ENCODE measurements at places on chromosomes 2 and 18.

DNA sequence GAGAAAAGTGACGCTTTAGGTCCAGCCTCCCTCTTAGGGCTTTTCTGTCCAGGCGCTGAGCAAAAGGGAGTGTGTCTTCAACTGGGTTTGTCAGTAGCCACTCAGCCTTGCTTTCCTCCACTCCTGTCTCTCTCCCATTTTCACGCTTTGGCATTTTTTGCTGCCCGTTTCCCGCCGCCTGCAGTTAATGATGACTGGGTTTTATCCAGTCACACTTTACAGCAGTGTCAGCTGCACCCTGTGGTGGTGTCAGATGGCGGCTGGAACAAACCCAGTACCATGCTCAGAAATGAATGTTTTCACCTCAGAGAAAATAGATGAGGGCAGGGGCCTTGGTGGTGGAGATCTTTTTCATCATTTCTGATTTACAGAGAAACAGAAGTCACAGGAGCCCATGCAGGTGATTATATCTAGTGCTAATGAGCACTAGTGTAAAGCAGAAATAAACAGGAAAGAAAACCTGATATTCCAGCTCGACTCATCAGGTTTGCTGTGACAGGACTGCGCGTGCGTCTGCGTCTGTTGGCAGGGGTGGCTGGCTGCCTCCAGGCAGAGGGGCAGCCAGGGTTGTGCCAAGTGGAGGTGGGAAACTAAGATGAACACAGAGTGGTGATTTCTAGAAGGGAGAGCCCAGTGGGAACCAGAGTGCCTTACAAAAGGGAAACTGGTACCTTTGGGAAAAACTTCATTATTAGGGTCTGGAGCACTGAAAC, 139.9 kb downstream of the TANC1 start:
- DNase-seq, result no peak

DNA sequence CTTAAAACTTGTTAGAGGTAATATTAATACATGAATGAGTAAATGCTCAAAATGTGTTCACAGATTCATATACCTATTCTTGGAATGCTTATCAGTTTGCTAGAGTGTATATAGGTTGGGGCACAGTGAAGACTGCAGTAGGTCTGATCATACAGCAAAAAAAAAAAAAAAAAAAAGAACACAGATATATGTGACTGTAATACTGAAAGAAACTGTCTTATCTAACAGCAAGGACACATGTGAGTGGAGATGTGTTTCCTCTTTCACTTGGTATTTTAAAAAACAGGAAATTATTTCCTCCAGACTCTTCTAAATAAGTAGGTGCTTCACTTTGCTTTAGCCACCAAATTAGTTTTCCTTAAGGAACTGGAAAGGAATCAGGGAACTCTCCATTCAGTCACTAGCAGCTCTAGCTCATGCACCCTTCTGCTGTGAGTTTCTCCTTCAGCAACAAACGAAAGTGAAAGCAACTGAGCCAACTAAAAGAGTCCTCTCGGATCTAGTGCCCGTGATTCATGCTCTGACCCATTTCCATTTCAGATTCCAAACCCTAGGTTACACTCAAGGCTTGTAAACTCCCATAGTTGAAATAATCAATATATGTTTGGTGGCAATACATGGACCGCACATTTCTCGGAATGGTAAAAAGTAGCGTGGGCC, 98.5 kb downstream of the DSEL start:
- DNase-seq, result peak; percentile 47

GRCh38 chr2:210557721-210558120, 1.3 kb downstream of the CPS1 start:
- no peak for DNase-seq

GRCh38 chr2:113309655-113310387, 31.1 kb upstream of the PAX8 start:
- DNase-seq, result no peak

- no peak for DNase-seq
These were observed 18.9 kb downstream of the KCNG3 start for GRCh38 chr2:42474765-42475454.

DNA sequence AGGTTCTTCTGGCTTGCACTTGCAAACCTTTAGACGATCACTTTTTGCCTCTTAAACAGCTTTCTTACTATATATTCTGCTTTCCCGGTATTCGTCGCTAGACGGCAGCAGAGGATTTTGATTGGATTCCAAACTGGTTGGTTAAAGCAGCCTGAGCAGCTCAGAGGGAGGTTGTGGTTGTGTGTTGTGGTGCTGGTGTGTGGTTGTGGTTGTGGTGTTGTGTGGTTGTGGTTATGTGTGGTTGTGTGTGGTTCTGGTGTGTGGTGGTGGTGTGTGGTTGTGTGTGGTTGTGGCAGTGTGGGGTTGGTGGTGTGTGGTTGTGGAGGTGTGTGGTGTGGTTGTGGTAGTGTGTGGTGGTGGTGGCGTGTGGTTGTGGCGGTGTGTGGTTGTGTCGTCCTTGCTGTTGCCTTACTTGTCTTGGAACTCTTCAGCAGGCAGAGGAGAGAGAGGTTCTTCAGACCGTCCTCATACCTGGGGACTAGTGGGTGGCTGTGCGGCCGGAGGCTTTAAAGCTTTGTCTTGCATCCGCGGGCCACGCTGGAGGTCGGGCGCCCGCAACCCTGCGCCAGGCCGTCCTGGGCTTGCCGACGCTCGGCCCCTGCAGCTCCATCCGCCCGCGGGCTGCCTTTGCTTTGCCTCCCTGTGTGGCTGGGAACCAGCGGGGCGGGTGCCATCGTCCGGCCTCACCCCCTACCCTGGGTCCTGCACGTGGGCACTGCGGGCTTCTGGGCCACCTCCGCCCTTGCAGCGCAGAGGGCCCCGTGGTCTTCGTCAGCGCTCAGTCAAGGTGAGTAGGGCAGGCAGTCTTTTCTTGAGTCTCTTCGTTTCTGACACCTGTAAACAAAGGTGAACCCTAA, 190.8 kb downstream of the ARHGAP28 start:
- no peak for DNase-seq

DNA sequence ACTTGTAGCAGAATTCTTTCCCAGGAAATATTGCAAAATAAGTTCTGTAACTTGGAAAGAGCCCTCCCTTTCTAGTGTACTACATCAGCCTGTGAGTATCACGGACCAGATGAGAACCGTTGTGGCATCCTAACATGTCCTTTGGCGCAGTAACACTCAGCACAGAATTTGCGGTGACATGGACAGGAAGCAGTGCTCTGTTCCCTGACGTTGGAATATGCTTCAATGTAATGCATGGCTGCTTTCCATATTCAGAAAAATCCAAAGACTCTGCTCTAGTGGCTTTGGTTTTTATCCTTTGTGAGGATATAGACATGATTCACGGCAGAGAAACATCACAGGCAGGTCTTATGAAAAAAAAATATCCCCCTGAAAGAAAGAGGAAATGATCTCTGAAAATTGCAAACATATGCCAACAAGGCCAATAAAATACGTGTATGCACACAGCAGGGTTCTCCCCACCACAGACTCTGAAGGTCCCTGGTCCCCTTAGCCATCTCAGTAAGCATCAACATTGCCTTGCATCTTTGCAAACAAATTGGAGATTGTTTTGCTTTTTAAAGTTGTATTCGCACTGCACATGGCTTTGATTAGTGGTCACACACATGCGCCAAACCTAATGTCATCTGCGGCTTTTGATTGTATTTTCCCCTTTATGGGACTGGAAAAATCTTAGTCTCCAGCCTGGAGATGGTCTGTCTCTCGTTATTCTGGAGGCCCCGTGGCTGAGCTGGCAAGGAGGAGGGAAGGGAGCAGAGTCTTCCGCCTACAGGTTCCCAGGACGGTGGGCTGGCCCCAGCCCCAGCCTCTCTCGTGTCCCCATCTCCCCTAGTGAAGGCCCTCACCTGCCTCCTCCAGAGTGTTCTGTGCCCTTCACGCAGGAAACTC, 122.9 kb downstream of the COPS8 start:
- no peak for DNase-seq

- DNase-seq, result no peak
These were observed 37.3 kb upstream of the TANK start for GRCh38 chr2:161122772-161123530.

GRCh38 chr2:239639421-239640185, 238.8 kb upstream of the HDAC4 start:
- DNase-seq, result no peak

- DNase-seq, result no peak
These were observed 1906.8 kb upstream of the PIK3C3 start for GRCh38 chr18:40048253-40048652.

DNA sequence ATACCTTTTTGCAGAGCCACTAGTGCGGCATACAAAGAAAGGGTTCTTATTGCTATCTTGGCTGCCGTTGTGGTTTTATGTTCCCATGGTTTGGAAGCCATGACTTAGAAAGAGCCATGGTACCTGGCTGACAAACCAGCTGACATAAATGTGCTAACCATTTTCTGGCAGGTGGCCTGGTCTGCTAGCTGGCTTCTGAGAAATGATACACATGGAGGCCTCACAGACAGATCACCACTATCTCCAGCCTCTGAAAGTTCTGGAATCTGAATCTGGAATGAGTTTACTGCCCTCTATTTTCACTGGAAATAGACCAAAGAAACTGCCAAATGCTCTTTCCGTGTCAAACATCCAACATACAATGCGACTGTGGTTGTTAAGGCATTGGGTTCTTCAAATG, 123.7 kb downstream of the QPCT start:
- no peak for DNase-seq

GRCh38 chr2:26970928-26971627, 641 bp downstream of the MAPRE3 start:
- no peak for DNase-seq

- DNase-seq, result peak; percentile 5
These were observed 84.4 kb downstream of the TGOLN2 start for GRCh38 chr2:85243101-85244072.

DNA sequence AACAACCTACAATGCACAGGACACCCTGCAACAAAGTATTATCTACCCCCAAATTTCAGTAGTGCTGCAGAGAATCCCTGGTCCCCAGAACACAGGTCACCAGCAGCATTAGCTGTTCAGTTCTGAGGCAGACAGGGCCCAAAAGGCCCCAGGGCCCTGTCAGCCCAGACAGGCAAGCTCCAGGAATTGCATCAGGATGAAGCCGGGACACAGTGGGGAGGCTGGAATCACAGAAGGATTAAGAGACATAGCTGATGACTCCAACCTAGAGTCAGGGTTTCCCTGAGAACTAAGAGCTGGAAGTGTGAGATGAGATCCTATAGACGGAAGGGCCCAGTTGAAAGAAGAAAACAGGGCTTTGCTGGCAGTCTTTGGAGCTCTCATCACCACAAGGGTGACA, 148.1 kb downstream of the GALNT14 start:
- no peak for DNase-seq

GRCh38 chr2:30770816-30771576, 36.2 kb downstream of the CAPN13 start:
- no peak for DNase-seq

DNA sequence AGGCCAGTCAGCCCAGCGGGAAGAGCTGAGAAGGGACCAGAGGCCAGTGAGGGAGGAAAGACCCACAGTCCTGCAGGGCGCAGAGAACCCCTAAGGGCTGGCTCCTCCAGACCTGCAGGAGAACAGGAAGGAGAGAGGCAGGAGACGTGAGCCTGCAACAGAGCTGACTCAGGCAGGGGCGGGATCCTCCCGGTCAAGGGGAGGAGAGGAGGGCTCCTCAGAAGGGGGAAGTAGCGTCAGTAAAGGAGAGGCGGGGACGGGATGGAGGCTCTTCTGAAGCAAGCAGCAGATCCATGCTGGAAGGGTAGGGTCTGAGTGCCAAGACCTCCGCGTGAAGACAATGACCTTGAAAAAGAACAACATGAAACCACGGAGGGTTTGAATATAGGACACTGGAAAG, 50.8 kb downstream of the TRABD2A start:
- no peak for DNase-seq

DNA sequence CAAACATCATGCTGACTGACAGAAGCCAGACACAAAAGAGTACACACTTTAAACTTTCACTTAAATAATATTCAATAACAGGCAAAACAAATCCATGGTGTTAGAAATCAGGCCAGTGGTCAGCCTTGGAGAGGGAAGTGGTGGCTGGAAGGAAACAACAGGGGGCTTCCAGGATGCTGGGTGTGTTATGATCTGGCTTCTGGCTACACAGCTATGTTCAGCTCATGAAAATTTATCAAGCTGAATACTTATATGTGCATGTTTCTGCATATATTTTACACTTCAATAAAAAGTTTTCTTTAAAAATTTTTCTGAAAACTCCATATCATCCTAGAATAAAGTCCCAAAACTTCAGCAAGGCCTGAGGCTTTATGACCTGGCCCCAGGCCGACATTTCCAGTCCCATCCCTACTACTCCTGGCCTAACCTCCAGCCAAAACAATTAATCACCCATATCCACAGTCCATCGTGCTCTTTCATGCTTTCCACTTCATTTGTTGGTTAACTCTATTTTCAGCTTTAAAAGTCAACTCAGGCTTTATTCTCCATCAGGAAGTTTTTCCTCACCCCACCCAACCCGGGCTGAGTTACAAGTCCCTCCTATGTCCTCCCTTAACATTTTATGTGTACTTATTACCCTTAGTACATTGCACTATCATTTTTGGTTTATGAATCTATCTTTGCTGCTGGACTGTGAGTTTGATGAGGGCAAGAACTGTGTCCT, 27.9 kb upstream of the SPTBN1 start:
- no peak for DNase-seq

DNA sequence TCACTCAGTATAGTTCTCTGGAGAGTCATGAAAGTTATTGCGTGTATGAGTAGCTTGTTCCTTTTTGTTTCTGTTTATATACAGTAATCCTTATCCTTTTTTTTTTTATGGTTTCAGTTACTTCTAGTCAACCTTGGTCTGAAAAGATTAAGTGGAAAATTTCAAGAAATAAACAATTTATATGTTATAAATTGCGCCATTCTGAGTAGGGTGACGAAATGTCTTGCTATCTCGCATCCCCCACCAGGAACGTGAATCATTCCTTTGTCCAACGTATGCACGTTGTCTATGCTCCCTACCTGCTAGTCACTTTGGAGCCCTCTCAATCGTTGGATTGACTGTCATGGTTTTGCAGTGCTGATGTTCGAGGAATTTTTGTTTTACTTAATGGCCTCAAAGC, 60.4 kb downstream of the FAM117B start:
- DNase-seq, result no peak

GRCh38 chr2:109507217-109507616, 106.5 kb downstream of the SEPTIN10 start:
- DNase-seq, result no peak

- DNase-seq, result no peak
These were observed 386.4 kb downstream of the TRIB2 start for GRCh38 chr2:13103151-13103550.

DNA sequence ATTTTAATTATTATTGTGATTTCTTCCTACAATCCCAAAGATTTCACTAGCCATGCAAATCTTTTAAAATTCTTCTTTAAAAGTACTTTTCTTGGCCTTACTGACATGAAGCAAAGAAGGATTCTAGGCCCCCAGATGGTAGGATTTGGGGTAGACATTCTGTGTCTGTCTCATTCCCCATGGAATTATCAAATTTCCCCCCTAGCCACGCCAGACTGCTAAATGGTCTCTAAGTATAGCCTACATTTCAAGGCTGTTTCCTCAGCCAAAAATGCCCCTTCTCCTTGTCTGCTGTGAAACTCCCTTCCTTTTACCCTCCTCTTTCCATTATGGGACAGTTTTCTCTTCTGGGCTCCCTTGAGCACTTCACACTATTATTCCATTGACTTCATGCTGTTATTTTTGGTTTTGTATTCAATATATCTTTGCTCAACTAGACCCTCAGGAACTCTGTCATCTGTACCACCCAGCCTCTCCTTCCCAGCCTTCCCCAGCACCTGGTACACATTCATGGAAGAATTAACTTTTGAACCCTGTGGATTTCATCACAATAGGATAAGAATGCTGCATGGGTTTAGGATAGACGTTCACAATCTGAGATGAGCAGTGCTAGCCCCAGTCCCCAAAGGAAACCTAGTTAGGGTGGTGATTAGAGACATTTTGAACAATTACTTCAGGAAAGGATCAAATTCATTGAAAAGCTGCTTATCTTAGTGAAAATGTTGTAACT, 21.5 kb upstream of the CYP1B1 start:
- no peak for DNase-seq

- DNase-seq, result no peak
These were observed 104.8 kb downstream of the NOL10 start for GRCh38 chr2:10584843-10585475.
